ENCODE measurements at places on chromosomes 6 and 20. TPM values are rescaled to one million over a fixed set of nuclear protein-coding genes. Genes with fewer than 3 reads are reported as not detected.

BACH2 gene
- 2.9 TPM for total RNA-seq

RAD21L1 gene
- not detected for total RNA-seq

LY6G5B gene
- total RNA-seq = 6.1 TPM

KHDC3L gene
- total RNA-seq = not detected
